ENCODE measurements at places on chromosomes 3 and 15.

GRCh38 chr3:67635257-67635656 lies 19.2 kb downstream of the SUCLG2 start:
- no peak for DNase-seq

GRCh38 chr3:194139814-194140391 lies 4.0 kb downstream of the HES1 start:
- DNase-seq = no peak

DNA sequence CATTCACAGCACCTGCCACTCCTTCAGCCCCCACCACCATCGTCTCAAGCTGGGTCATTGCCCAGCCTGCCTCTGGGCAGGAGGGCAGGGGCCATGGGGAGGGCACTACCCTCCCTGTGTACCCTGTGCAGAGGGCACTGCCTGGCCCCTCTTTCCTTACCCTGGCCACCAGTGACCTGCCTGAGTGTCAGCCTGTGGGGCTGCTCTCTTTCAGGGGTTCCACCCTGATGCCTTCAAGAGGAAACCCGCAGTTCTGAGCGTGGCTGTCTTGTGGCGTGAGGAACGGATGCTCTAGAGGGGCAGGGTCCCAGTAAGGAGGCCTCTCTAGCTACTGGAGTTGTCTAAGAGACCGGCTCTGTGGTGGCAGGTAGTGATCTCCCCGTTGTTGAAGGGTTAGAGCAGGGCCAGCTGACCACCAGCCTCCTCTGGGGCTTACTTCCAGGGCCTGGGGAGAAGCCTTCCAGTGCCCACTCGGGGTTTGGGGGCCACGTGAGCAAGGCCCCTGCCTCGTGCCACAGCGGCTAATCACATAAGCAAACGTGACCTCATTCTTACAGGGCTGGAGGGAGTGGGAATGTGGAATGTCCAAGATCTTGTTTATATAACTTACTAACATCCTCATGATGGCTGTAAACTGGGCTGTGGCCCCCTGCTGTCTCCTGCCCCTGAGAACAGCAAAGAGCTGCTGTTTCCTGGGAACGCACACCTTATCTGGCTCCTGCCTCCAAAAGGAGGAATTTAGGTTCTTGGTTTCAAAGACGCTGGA lies 31.4 kb upstream of the SEC13 start:
- no peak for DNase-seq

- no peak for DNase-seq
Measured at GRCh38 chr3:136535906-136536305, 216.3 kb downstream of the STAG1 start.

- DNase-seq = peak; percentile 92
Measured at GRCh38 chr3:45026038-45026437, at the start of gene CLEC3B. Gene CLEC3B (plus strand): TSS chr3:45026303. CDS start chr3:45026363, 60 bp downstream.

DNA sequence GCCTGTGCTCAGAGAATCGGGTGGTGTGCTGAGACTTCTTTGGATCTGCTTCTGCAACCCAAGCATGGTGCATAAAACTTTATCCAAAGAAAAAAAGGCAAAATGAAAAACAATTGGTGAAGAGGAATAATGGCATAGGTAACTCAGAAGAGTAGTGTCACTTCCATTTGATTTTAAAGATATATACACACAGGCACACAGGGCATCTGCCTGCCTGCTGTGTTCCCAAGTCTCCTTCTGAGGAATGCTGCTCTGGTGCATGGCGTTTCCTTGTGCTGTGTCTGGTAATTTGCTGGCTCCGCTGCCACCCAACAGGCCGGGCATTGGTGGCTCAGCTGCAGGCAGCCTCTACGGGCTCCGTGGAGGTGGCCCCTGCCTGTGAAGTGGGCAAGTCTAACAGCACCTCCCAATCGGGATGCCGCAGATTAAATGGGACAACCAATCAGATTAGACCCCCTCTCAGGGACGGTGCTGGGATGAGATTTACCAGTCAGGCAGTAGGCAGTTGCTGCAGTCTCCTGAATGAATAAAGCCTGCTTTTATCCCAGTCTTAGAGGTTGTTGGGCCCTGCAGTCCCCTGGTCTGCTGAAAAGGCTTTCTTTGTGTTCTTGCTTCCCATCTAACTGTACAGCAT lies 253.7 kb upstream of the RASGRP1 start:
- DNase-seq = no peak

All from muscle of back (tissue), 13 donors.